ENCODE measurements at places on chromosomes 1 and 21.

DNA sequence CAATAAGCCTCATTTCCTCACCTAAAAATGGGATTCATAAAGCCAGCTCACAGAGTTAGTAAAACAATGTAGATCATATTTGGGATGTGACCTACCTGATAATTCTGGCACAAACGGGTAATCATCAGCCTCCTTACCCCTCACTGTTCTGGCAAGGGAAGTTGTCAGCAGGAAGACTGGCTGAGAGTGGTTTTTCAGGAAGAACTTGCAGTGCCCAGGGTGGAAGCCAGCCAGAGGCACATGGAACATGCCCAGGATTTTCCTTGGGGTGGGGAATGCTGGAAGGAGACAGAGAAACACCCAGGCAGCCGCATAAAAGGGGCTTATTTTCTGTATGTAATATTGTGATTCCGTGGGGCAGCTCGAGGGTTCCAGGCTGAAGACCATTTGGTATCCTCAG is 7.7 kb upstream of the SLC5A9 start:
- no peak for DNase-seq

DNA sequence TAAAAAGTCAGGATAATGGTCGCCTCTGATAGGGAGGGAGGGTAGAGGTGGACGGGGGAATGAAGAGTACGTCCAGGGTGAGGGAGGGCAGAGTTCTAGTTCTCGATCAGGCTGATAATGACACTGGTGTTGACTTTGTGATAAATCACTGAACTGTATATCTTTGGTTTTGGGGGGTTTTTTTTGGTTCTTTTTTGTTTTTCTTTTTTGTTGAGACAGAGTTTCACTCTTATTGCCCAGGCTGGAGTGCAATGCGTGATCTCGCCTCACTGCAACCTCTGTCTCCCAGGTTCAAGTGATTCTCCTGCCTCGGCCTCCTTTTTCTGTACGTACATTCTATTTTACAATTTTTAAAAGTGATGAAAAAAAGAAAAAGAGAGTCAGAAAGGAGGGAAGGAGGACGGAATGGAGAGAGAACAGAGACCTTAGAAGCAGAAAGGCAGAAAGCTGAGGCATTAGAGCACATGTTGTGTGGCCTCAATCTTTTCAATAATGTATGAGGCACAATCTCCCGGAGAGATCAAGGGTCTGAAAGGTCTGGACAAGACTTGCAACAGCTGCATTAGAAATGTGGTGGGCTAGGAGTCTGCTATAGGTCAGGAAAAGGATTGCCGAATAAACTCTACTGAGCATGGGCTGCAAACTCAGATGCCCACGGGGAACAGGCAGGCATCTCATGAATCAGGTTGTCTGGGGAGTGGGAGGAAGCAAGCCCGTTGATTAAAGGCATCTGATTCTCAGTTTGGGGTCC is 174.8 kb downstream of the TOMM20 start:
- no peak for DNase-seq

- no peak for DNase-seq
Measured at GRCh38 chr1:111559736-111560279, 56.4 kb upstream of the ADORA3 start.

- DNase-seq: no peak
Measured at GRCh38 chr21:44523567-44524413, 16.2 kb downstream of the KRTAP10-1 start.

- no peak for DNase-seq
Measured at GRCh38 chr1:89203166-89203565, 4.4 kb upstream of the GBP4 start.

DNA sequence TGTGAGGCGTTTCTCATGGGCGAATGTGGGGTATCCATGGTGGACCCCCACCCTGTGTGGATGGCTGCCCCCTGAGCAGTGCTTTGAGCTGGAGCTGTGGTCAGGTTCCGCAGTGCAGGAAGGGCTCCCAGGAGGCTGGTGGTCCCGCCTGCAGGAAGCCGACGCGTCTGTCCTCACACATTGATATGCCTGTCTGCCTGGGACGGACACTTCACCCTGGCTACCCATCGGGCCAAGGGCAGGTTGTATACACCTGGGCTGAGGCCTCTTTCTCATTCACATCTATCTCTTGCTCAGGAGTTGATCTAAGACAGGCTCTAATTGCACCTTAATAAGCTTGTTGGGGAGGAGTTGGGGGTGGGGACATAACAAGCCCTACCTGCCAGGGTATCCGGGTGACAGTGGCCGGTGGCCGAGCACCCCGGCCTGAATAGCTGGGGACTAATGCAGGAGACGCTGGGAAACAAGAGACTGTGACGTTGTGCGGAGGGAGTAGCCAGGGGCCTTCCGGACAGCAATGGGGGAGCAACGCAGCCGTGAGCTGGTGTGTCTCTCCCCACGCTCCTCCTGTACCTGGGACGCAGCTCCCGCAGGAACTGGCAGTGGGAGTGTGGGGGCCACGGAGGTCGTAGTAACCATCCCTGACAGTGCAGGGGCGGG is 21.7 kb downstream of the PDXK start:
- DNase-seq: no peak

DNA sequence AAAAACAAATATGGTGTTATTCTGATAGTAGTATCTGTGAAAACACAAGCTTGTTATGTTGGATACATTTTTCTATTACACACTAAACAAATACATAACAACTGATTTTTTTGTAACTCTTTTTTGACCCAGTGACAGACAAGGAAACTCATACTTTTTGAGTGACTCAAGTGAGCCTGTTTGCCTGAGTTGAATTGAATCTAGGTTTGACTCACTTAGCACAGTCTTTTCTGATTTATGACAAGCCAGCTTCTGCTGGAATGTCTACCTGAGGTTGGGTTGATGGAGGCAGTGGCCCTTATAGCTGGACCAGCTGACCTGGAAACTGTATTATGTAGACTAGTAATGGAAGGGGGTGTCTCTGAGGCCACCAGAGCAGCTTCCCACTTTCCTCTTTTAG is 4.2 kb upstream of the CLCA4 start:
- DNase-seq: no peak

- DNase-seq: no peak
Measured at GRCh38 chr1:56533197-56533596, 46.2 kb downstream of the PLPP3 start.

GRCh38 chr1:164470996-164471395 is 88.0 kb upstream of the PBX1 start:
- no peak for DNase-seq

- no peak for DNase-seq
Measured at GRCh38 chr1:37085393-37085792, 51.1 kb upstream of the GRIK3 start.

GRCh38 chr1:239044829-239045228 is 341.5 kb upstream of the CHRM3 start:
- no peak for DNase-seq

- no peak for DNase-seq
Measured at GRCh38 chr1:100921110-100921706, 25.3 kb downstream of the SLC30A7 start.

- no peak for DNase-seq
Measured at GRCh38 chr1:174044418-174045222, 22.5 kb upstream of the RC3H1 start.

DNA sequence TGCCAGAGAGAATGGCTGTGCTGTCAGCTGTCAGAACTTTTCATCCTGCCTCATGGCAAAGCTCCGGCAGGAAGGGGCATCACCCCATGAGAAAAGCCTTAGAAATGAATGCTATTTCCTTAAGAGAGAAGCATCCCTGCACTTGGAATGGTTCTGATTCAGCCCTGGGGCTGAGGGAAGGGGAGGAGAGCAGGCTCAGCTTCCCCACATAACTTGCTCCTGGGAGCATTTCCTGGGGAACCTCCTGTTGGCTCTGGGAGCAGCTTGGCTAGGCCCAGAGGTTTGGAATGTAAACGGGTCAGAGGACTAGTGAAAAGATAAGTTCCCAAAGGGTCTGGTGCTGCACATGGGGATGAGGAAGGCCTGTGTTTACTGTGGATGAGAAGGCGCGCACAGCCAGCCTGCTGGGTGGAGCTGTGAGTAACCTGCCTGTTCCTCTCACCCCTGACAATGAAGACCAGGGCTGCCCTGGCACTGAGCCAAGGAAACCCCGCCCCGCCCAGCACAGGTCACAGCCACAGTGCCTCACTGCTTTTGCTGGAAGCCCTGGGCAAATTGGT is 5.0 kb downstream of the PRELP start:
- DNase-seq: peak; percentile 63

DNA sequence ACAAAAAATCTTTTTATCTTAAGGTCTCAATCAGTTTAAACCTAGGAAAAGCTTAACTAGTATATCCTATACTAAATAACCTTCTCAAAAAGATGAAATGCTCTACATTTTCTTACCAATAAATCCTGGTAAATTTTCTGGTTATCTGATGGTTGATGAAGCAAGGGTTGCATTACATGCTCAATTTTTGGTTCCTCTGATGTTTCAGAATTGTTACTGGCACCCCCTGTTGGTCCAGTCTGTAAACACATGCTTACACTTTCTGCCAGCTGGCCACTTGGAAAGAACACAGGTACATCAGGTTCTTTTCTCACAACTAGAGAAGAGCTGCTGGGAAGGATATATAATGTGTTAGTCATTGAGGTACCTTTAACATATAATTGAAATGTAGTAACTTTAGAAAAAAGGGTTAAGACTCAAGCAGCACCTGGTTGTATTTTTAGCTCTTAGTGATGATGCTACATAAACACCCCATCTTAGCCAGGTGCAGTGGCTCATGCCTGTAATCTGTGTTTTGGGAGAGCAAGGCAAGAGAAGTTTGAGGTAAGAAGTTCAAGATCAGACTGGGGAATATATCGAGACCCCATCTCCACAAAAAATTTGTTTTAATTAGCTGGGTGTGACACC is 30.9 kb upstream of the TAL1 start:
- DNase-seq: no peak

- DNase-seq: no peak
Measured at GRCh38 chr1:228487336-228488124, at the start of gene RNF187. Gene RNF187, plus strand, starts transcription at chr1:228487382.

DNA sequence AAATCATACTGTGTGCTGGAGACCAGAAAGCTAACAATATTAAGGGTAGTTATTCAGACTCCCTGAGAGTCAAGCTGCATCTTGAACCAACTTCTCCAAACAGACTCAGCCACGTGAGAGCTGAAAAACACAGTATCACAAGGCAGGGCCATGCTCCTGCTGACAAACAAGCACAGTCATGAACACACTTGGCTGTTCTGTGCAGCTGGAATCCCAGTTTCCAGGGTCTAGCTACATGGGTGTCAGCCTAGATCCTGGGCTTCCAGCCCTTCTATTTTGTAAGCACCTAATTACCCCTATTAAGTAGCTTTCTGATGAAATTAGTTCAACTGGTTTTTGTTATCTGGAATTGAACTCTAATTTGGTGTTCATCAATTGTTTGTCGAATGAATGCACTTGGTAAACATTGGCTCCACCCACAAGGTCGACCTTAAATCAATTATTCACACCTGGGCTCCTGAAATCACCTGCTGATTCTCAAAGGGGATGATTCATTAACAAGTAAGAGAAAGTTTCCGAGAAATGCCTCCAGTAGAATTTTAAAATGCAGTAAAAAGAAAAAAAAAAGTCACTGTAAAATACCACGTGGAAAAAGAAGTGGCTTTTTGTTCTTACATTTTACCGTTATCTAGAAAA is 179.3 kb downstream of the ZC3H11B start:
- DNase-seq: no peak

DNA sequence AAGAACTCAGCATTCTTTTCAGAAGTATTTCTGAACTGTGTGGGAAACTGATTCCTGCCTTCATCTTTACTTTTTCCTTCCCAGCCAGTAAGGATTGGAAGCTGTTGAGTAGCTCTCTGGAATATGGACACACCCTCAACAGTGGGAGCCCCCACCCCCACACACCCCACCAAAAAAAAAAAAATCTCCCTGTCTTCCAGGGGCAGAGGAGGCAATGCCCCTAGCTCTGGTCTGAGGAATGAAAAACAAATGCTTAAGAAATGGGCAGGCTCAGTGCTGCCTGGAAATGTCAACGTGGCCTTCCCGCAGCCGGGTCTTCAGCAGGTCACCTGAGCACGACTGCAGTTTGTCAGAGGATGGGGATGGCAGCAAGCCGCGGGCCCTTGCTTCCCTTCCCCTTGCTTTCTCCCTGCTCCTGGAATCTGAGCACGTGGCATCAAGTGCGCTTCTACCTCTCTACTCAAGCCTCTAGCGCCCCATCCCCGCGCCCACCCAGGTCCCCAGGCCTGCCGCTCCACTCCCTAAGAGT is 479 bp downstream of the RGS16 start:
- no peak for DNase-seq

- DNase-seq: no peak
Measured at GRCh38 chr1:117815926-117816325, 113.5 kb downstream of the GDAP2 start.

Measured in CD8-positive, alpha-beta T cell (primary cell).